ENCODE measurements at places on chromosomes 7 and 10.

- DNase-seq, result no peak
These were observed 1148.5 kb upstream of the CELF2 start for GRCh38 chr10:9869205-9869604.

DNA sequence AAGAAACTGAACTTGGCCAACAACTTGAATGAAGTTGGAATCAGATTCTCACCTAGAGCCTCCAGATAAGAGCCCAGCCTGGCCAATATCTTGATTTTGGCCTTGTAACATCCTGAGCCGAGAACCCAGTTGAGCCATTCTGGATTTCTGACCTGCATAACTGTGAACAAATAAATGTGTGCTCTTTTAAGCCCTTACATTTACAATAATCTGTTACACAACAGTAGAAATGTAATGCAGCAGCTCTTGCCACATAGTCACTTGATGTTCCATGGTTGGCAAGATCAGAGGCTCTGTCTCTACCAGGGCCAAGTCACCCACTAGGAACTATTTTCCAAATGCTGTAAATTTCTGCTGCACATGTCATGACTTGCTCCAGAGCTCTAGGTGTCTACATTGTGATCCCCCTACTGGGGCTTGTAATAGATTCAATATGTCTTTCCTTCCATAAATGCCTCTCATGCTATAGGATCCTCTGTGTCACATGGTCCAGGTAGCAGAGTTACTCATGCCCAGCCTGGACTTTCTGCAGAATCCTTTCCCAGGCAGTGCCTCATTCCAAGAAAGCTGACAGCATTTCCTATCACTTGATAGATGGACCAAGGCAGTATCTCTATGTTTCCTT lies 11.4 kb upstream of the RBM20 start:
- DNase-seq, result no peak

GRCh38 chr10:44980309-44981171 lies 1.9 kb upstream of the DEPP1 start:
- no peak for DNase-seq

- DNase-seq, result no peak
These were observed at the start of gene MMRN2 for GRCh38 chr10:86957471-86958115. MMRN2 (minus strand) TSS chr10:86957615; CDS start chr10:86957541, 74 bp downstream.

DNA sequence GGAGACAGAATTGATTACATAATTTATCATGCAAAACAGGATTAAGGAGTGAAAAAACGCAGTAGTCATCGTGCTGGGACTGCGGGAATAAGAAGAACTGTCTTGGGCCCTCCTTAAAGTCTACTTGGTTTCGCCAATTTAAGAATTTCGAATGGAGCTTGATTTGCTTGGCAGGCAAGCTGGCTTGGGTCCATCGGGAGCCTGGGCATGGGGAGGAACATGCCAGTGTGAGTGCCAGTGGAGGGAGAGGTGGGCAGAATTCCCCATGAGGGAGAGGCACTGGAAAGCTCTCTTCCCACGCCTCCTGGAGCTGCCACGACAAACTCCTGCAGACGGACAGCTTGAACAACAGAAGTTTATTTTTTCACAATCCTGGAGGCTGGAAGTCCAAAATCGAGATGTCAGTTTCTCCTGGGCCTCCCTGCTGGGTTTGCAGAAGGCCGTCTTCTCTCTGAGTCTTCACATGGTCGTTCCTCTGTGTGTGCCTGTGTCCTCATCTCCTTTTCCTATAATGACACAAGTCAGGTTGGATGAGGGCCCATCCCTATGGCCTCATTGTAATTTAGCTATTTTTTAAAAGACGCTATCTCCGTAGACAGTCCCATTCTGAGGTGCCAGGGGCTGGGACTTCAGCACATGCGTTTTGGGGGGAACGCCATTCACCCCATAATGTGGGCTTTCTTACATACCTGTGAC lies 528.7 kb upstream of the DPP6 start:
- DNase-seq, result no peak

DNA sequence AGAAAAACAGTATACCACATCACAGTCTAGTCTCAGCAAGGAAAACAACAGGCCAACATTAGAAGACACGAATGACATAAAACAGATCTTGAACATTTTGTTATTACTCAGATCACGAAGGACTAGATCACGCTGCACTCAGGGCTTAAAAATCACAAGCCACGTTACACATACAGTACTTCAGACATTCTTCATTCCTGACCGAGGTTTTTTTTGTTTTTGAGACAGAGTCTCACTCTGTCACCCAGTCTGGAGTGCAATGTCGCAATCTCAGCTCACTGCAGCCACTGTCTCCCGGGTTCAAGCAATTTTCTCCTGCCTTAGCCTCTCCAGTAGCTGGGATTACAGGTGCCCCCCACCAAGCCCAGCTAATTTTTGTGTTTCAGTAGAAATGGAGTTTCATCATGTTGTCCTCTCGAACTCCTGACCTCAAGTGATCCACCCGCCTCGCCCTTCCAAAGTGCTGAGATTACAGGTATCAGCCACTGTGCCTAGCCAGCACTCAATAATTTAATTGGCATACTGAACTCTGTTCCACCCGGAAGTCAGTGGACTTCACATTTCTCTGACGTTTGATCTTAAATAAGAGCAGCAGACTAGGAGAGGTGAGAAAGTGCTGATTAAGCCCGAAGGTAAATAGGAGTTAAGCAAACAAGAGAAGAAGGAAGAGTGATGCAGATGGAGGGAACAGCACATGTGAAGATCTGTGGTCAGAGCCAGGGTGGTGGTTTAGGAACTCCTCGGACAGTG lies 3.5 kb downstream of the AIMP2 start:
- DNase-seq, result no peak

- DNase-seq, result no peak
These were observed 10.4 kb downstream of the NEUROG3 start for GRCh38 chr10:69562731-69563254.

GRCh38 chr7:16028636-16029035 lies 342.2 kb upstream of the MEOX2 start:
- no peak for DNase-seq

- DNase-seq, result no peak
These were observed 85.3 kb upstream of the RPA3 start for GRCh38 chr7:7803715-7804178.

DNA sequence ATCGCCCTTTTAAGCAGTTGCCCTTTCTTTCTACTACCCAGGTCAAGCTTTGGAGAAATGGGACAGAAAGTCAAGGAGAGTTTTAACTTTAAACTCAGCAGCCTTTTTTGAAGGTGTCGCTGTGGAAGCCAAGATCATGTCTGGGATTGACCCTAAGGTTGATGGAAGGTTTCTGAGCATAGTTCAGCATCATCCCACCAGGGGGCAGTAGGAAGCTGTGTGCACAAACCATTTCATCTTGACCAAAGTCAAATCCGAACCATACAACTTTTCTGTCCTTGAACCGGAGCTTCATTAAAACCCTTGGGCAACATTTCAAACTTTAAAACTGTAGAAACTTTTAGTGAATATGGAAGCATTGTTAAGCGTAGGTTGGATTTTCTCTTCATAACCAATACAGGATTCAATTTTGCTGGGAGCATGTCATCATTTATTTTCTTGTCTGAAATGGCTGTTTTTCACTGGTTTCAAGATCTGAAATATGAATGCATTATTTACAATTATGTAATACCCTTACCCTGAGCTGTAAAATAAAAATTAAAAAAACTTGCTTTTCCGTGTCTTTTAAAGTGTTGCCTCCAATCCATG lies 214.4 kb upstream of the KIAA1217 start:
- peak; percentile 15 for DNase-seq

DNA sequence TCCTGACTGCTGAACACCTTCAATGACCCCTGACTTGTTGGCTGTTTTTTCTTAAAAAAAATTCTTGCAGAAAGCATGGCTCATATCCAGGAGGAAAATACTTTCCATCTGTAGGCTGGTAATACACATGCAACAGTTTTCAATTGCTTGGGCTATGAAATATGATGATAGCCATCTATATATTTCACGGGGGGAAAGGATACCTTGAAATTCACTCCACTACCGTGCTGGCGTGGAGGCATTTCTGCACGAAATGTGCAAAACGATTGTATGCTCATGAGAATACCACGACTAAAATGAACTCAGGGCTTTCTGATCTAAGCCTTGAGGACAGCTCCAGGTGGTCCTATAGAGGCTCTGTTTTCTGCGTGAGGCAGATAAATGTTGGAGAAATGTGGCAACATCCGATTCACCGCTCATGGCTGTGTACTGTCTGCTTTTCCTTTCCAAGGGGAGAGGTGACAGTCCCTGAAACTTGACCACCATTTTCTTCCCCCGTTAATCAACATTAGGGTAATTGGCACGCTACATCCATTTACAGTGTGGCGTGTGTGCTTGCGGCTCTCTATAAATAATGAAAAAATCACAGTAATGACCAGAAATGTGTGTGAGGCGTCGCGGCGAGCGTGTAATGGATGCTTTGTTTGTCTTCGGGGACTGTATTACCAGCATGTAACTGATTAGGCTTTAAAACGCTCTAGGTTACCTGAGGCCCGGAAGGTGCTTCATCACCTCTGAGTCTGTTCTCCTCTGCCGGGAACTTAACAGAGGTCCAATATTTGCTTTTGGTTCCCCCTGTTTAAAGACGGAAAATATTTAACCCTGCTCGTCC lies 12.8 kb upstream of the CARD11 start:
- no peak for DNase-seq

DNA sequence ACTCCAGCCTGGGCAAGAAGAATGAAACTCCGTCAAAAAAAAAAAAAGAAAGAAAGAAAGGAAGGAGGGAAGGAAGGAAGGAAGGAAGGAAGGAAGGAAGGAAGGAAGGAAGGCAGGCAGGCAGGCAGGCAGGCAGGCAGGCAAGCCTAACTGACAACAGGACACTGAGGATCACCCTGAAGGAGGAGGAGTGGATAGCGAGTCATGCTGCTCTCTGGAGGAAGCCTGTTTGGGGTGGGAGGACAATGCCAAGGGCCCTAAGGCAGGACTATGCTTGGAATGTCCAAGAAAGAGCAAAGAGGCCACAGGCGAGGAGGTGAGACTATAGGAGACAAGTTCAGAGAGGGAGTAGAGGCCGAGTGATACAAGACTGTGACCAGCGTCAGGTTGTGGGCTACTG lies 107.0 kb upstream of the PARD3 start:
- DNase-seq, result no peak

DNA sequence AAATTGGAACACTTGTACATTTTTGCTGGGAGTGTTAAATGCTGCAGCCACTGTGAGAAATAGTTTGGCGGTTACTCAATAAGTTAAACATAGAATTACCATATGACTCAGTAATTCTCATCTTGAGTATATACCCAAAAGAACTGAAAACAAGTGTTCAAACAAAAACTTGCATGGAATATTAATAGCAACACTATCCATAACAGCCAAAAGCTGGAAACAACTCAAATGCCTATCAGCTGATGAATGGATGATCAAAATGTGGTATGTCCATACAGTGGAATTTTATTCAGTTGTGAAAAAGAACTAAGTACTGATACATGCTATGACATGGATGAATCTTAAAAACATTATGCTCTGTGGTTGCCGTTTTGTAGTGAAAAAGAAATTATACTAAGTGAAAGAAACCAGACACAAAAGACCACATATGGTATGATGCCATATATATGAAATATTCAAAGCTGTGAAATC lies 63.0 kb upstream of the SP4 start:
- DNase-seq, result no peak

DNA sequence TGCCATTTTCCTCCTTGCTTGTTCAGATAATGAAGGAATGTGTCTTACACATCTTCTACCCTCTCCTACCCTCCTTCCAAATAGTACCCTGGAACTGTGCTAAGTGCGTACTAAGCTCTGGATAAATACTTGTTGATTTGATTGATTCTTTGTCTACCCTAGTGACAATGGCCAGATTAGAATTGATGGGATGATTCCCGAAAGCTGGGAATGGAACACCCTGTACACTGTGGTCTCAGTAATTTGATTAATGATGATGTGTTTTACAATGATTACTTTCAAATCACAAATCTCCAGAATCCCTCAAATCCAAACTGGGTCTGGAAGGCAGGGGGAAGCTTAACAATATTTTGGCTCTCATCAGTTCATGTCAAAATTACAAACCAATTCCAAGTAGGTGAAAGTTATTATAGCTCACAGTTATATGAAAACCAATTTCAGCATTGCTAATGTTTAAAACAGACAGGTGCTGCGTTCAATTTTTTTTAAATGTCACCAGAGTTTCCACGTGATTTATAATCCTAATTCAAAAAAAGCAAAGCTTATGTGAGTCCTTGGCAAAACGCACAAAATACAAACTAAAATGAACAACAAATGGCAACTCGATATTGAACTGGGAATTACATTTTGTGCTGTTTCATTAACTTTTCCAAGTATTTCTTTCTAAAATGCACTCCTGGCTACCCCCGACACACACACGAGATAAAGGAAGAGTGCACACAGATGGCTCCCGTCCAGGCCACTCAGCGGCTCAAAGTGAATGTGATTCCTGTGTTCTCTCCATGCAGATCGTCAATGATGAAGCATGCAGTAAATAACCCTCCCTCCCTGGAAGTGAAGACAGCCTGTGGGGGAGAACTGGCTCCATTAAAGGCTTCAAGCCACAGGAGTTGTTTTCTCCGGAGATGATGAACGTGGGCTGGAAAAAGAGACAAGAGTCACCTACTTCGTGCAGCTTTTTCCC lies 21.7 kb upstream of the ADRB1 start:
- DNase-seq, result no peak

GRCh38 chr10:31808258-31809218 lies 120.1 kb downstream of the ARHGAP12 start:
- DNase-seq, result no peak

All from GM12891 (cell line).